ENCODE measurements at places on chromosomes 5 and 9.

GRCh38 chr5:7878381-7878873 is 9.5 kb downstream of the MTRR start:
- DNase-seq: no peak

DNA sequence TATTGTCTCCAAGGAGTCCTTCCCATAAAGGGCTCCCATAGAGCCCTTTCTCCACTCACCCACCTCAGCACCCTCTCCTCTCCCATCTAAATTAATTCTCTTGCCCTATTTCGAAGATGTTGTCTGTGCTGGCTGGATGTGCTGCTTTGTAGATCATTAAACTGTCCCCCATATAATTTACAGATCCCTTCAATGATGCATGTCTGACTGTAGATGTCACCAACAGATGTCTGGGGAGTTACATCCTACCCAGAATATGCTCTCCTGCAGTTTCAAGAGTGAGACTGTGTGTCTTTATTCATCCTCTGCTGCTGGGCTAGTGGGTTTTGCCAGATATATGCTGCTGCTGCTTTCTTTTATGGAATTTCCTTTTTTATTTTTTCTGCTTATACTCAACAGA is 351.2 kb downstream of the MLLT3 start:
- DNase-seq: no peak

GRCh38 chr9:115292584-115293279 is 174.8 kb upstream of the TNC start:
- DNase-seq: no peak

GRCh38 chr5:96616801-96617200 is 45.4 kb upstream of the CAST start:
- no peak for DNase-seq

DNA sequence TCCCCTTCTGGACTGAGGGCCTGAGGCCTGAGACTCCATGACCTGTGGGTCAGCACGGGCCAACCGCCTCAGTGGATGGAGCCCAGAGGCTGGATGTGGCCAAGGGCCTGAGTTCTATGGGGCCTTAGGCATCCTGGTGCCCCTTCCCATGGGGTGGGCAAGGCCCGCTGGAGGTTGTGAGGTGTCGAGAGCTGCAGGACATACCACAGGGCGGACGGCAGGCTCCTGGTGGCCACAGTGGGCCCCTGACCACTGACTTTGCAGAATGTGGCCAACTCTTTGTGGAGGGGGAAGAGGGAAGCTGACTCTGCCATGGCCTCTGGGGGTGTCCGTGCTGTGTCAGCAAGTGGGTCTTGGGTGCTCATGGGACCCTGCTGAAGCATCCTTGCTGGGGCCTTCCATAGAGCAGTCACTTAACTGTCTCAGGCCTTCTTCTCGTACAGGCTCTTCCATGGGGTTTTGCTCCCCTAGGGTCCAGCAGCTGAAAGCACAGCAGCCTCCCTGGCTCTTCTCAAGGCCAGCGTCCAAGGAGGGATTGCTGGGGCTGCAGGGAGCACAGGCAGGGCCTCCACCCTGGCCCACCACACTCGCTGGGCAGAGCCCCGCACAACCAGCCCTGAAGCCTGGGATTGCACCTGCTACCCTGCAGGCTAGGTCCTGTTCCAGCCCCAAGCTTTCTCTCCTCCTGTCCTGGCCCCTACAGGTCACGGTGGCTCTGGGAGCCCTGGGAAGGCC is 21.6 kb upstream of the SLC9A3 start:
- no peak for DNase-seq
